Activated CD4-positive, alpha-beta T cell treated with anti-CD3 and anti-CD28 coated beads, Interleukin-2, amount 50 U/mL, for 24 hours (primary cell): ENCODE measurements at places on chromosomes 11 and 22.
A peak's percentile ranks its signal among the peaks of the same experiment; 100 is the strongest.

- no peak for DNase-seq
Measured at GRCh38 chr11:133576351-133576750, 44.0 kb upstream of the OPCML start.

- no peak for DNase-seq
Measured at GRCh38 chr22:48897645-48898370, 929.9 kb downstream of the BRD1 start.

GRCh38 chr11:35436581-35437250, 17.4 kb upstream of the SLC1A2 start:
- no peak for DNase-seq

DNA sequence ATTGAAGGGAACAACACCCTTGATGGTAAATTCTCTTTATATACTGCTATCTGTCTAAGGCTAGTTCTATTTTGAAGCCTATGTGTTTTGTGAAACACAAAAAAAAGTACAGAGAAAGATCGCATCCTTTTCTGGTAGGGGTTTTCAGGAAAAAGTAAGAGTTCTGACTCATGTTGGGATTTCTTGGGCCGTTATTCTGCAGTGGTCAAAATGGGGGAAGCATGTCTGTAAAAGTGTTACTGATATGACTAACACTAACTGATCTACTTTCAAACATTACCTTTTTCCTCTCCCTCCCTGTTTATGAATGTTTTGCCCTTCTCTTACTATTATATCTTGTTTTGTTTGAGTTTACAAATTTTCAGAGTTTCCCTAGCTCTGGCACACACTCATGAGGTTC, 53.9 kb downstream of the CTNND1 start:
- DNase-seq: no peak

DNA sequence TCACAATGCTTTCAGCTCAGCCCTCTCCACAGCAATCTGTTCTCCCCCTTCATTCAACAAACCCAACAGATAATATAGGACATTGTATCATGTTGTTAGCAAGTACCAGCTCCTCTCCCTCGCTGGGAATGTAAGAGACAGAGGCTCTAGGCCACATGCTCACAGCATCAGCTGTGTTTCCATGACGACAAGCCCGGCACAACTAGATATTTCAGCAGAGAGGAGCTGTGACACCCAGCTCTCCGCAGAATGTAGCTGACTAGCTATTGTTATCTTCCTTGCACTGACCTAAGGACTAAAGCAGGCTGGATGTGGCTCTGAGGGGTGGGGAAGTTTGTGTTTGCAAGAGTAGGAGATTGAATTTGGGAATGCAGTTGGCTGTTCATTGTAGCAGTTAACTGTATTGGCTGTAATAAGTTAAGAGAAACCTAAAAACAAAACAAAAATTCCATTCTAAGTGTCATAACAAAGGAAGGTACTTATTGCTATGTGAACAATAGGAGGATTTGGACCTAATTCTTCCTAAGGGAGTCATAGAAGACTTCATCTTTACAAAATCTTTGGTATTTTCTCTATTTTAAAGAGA, 28.0 kb upstream of the RRAS2 start:
- DNase-seq: no peak

DNA sequence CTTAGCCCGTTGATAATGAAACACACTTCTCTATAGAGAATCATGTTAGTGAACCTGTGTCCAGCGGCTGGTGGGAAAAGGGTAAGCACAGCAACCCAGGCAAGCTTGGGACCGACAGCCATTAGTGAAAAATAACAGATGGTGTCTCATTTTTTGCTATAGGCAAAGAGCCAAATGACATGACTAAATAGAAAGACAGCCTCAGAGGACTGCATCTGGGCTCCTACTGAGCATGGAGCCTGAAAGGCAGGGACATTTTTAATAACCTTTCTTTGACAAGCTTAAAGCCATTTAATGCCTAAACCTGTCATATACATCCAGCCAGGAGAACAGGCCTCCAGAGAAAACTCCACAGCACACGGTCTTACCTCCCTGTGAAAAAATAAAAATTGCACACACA, 67.0 kb downstream of the FANCF start:
- DNase-seq: no peak

DNA sequence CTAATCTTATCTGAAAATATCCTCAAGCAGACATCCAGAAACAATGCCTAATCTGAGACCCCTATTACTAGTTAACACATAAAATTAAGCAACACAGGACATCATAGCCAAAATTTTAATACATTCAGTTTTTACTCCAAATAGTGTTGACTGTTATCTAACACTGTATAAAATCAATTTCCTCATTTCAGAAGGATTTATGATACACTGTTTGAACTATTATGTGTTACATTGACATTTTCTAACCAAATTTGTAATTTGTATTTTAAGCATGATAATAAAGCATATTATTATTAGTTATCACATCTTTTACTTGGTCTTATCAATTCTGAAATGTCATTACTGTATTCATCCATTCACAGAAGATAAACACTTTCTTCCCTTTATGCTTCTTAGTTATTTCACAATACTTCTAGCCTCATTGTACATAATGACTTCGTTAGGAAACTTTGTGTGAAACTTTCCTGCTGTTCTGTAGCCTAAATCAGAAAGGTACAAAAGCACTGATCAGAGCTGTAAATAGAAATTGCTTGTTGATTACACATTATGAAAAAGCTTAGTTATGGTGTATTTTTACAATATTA, 1248.9 kb downstream of the JRKL start:
- DNase-seq: no peak

DNA sequence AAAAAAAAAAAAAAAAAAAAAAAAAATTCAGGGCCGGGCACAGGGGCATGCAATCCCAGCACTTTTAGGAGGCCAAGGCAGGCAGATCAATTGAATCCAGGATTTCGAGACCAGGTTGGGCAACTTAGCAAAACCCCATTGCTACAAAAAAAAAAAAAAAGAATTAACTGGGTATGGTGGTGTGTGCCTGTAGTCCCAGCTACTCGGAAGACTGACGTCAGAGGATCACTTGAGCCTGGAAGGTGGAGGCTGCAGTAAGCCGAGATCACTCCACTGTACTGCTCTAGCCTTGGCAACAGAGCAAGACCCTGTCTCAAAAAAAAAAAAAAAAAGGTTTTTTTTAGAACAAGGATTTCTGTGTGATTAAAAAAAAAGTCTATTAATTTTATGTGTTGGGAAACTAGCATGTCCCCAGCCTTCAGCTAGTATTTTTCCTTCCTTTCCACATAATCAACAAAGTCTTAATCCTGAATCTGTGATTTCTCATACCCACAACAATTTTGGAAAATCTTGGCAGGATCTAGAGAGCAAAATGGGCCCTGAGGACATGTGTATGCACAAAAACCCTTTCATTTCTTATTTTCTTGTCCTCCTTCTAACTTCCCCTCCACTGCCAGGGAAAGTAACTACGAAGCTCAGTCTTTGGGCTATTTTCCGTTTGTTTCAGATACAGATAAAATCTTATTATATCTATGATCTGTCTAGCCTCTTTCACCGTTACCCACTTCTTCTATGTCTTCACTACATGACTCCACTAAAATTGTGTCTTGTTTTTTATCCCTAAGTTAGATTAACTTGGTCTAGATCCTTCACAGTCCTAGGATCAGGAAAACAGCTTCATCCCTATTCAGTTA, 5.7 kb upstream of the AMBRA1 start:
- no peak for DNase-seq

- peak; percentile 38 for DNase-seq
Measured at GRCh38 chr22:32796865-32797573, 4.5 kb upstream of the TIMP3 start.

DNA sequence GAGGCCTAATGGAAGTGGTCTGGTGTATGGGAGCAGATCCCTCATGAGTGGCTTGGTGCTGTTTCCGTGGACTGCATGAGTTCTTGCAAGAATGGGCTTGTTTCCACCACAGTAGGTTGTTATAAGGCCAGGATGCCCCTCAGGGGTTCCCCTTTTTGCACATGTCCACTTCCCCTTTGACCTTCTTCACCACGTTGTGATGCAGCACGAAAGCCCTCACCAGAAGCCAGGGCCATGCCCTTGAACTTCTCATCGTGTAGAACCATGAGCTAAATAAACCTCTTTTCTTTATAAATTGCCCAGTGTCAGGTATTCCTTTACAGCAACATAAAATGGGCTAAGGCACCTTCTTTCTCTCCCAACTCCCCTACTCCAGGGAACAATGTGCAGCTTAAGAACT, 2.8 kb upstream of the NARS2 start:
- no peak for DNase-seq

GRCh38 chr11:68855205-68855981, 13.7 kb upstream of the CPT1A start:
- DNase-seq: peak; percentile 7

GRCh38 chr11:27723687-27724086, 23.4 kb upstream of the BDNF start:
- DNase-seq: no peak

- DNase-seq: no peak
Measured at GRCh38 chr11:18000760-18001159, 12.1 kb downstream of the SERGEF start.

- no peak for DNase-seq
Measured at GRCh38 chr11:131790586-131790985, 420.2 kb downstream of the NTM start.

- DNase-seq: no peak
Measured at GRCh38 chr11:3969613-3970012, 114.1 kb downstream of the STIM1 start.

- DNase-seq: no peak
Measured at GRCh38 chr11:100810146-100810545, 123.1 kb downstream of the ARHGAP42 start.

- DNase-seq: no peak
Measured at GRCh38 chr11:101563166-101563565, 20.6 kb downstream of the TRPC6 start.

- DNase-seq: no peak
Measured at GRCh38 chr11:64058494-64058893, 22.8 kb downstream of the FLRT1 start.

GRCh38 chr11:82818409-82819043, 81.7 kb downstream of the PRCP start:
- no peak for DNase-seq

DNA sequence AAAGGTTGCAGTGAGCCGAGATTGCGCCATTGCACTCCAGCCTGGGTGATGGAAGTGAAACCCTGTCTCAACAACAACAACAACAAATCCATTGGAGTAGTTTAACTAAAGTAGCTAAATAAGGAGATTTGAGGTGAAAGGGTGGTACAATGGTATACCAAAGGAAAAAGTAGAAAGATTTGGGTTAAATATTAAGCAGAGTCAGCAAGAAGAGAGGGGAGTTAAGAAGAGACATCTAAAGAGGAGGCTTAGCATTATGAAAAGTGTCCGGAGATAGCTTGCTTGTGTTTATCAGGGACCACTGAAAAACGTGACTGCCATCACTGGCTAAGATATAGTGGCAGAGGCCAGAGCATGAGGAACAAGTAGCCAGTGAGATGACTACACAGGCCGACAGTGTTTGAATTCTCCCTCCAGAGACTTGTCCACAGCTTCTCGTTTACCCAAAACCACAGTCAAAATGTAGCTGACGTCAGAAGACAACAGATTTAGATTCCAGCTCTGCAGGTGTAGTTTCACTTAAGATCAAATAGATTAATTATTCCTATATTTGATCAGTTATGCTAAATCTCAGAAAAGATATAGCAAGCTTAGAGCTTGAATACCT, 32.6 kb upstream of the GRK2 start:
- DNase-seq: no peak

- DNase-seq: no peak
Measured at GRCh38 chr22:37634417-37634924, 5.0 kb upstream of the SH3BP1 start.

GRCh38 chr22:19615867-19616581, 91.8 kb upstream of the CLDN5 start:
- DNase-seq: no peak

GRCh38 chr22:45120931-45121330, 42.8 kb upstream of the NUP50 start:
- DNase-seq: no peak
